Tongue (tissue), 3 donors: ENCODE measurements at places on chromosomes 16 and 17. TPM values are rescaled to one million over a fixed set of nuclear protein-coding genes. Genes with fewer than 3 reads are reported as not detected.

- DNase-seq: no peak
These were observed 6.5 kb downstream of the MARF1 start for GRCh38 chr16:15636392-15636873.

- no peak for DNase-seq
These were observed 6.8 kb downstream of the SLC13A2 start for GRCh38 chr17:28480278-28480677.

DNA sequence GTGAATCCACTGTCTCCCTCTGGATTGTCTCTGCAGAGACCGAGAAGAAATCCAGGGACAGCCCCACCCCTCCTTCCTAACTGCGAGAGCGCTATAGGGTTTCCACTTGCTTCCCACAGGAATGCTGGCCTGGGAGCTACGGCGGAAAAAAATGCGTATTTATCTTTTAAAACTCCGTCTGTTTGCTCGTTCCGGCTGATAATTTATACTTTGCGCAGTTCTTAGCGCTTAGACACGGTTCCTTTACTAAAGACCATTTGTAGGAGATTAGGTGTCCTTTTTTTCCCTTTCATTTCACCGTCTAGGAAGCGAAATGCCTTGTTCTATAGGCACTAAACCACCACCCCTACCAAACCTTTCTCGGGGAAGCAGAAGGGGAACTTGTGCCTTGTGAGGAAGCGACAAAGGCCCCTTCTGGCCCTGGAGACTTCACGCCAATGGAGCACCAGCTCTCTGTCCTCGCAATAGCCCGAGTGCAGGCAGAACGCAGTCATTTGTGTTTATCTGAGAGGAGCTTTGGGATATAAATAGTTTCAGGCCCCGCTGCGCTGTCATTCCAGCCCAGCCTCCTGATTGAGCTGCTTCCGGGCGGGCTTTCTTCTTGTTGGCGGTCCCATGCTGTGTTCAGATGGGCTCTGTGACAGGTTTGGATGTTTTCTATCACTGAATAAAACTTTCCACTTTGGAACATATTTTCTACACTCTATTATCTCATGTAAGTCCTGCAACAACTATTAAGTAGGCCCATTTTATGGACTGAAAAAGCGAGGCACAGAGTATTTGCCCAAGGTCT, 791 bp upstream of the SUPT4H1 start:
- peak; percentile 76 for DNase-seq

- DNase-seq: no peak
These were observed 94.5 kb downstream of the MARF1 start for GRCh38 chr16:15548482-15548891.

DNA sequence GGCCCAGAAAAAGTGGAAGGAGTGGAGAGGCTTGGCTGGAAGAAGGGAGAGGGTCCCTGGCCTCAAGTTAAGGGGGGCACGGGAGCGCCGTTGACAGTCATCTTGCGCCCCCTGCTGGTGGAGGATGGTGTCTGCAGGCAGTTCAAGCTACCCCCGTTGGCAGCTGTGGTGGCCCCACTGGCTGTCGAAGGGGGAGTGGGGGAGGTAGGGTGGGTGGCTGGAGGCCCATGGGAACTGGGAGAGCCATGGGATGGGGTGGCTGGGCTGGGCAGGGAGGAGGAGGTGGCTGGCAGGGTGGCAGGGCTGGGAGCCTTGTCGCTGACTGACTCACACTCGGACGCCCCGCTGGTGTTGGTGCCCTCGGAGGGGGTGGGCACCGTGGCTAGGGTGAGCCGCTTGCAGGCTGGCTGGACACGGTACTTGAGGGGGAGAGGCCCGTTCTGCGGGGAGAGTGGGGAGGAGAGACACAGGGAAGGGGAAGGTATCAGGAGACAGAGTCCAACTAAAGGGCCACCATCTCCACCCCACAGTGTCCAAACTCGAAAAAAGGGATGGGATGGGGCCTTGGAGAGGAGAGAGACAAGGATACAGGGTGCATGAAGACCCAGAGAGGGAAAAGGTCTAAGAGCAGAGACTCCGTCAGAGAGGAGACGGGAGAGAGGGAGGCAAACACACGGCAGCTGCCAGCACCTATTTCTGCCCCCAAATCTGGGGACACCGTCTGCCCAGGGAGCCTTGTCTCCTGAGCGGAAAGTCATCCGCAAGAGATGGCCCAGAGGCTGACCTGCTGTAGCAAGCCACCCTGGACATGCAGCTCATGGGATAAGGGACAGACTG, 5.2 kb downstream of the CISD3 start:
- peak; percentile 82 for DNase-seq

GRCh38 chr16:23754594-23755483, at the start of gene CHP2:
TSS of gene CHP2 (plus strand) at chr16:23755026. CDS start at chr16:23755050, 24 bp downstream.
- DNase-seq: peak; percentile 6

DNA sequence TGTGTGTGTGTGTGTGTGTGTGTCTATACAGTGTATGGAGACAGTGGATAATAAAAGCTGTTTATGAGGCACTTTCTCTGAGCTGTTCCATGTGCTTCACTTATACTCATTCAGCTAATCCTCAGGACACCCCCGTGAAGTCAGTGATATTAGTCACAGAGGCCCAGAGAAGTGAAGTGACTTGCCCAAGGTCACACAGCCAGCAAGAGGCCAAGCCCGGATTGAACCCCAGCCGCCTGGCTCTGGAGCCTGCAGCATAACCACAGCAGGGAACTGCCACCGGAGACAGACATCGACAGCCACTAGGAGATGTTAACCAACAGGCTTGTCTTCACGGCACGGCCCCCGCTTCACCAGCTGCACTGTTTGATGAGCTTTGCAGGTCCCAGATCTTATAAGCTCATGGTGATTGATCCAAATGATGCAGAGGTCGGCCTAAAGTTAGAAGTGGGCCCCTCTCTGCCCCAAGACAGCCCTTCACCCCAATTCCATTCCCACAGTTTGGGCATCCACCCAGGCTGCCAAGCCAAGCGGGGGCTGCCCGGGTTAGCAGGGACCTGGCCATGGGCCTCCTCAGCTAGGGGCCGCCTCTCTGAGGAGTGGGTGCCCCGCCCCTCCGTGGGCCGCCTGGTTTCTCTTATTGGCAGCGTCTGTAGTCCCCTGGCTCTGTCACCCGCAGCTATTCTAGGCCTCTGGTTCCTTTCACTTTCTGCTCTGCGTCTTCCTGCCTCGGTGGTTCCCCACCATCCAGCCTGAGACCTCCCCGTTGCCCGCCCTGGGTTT, 30.9 kb downstream of the SOCS1 start:
- DNase-seq: no peak

- DNase-seq: no peak
These were observed 57.3 kb downstream of the IGF2BP1 start for GRCh38 chr17:49054342-49055092.

DNA sequence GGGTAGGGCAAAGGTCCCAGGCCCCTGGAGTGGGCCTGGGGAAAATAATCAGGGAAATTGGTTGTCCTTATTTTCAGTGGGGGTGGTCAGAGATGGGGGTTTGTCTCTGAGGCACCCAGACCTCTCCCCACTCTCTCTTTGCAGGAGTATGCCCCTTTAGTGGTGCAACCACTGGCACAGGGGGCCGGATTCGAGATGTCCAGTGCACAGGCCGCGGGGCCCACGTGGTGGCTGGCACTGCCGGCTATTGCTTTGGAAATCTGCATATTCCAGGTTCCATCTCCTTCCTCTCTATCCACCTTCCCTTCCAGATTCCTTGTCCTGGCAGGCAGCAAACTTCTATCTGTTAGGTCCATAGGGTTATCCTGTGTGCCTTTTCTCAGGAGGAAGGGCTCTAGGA, 7.6 kb downstream of the PFAS start:
- DNase-seq: no peak

GRCh38 chr17:6047966-6048365, 22.2 kb upstream of the WSCD1 start:
- peak; percentile 78 for DNase-seq

GRCh38 chr16:19805459-19806162, 79.0 kb downstream of the GPRC5B start:
- no peak for DNase-seq

GRCh38 chr17:37276475-37276874, 99.3 kb upstream of the C17orf78 start:
- DNase-seq: no peak

GRCh38 chr17:60369727-60370126, 22.2 kb downstream of the USP32 start:
- no peak for DNase-seq

DNA sequence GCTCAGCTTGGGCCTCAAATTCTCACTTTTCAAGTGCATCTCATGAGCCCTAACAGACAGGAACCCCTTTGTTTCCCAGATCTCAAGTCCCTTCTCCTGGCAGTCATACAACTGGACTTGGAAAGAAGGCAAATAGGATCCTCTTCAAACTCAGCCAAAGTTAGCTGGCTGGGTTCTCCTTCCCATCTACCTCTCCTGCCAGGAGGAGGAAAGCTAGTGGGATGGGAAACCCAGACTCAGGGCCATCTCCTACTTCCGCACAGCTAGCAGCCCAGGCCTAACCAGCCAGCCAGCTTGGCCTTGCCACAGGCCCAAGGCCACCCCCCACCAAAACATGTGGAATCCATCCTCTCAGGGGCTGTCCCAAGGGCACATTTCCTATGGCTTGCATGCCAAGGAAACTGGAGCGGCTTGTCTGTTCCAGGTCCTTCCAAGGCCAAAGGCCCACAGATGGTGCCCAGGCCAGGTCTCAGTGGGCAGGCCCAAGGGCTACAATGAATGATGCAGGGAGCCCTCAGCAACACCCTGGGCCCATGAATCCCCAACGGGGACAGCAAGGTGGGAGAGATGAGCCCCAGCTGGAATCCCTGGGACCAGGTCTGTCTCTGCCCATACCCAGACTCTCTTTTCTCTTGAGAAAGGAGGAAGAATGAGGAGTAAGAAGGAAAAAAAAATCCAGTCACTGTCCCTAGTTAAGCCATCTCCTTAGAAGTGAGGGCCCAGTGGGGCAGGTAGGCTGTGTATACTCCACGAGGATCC, 1.7 kb downstream of the SMARCD2 start:
- DNase-seq: peak; percentile 45

DNA sequence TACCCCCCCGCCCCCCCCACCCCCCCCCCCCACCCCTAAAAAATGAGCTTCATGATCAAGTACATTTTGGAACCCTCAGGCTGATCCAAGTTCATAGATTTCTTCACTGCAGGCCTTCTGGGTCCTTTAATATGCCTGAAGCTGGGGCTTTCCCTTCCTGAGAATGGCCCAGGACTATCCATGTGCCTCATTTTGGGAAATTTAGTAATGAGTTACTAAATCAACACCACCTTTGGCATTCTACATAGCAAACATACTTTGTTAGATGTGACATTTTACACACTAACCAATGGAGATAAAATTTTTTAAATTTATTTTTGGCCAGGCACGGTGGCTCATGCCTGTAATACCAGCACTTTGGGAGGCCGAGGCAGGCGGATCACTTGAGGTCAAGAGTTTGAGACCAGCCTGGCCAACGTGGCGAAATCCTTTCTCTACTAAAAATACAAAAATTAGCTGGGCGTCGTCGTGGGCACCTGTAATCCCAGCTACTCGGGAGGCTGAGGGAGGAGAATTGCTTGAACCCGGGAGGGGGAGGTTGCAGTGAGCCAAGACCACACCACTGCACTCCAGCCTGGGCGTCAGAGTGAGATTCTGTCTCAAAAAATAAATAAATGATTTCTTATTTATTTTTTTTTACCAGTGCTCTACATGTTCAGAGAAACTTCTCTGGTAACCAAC, 14.0 kb downstream of the HERPUD1 start:
- DNase-seq: no peak

GRCh38 chr17:80691784-80692183, 147.1 kb downstream of the RPTOR start:
- DNase-seq: no peak

- DNase-seq: peak; percentile 27
These were observed 627 bp upstream of the TSPOAP1 start for GRCh38 chr17:58329035-58329809.

DNA sequence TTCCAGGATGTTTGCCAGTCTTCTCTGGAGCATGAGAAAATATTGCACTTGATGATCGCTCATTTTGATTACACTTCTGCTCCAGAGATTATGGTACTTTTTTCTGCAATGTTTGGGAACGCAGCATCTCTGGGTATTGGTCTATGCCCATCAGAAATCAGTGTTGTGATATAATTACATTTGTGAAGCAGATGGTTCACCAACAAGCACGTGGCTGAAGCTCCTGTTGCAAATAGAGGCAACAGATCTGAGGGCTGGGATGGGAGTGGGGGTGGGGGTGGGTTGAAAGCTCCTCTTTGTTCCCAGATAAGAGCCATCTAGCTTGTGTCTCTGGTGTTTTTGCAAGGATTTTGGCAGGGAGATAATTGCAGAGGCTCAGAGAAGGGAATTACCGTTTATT, 252.3 kb downstream of the SHISA9 start:
- DNase-seq: no peak

DNA sequence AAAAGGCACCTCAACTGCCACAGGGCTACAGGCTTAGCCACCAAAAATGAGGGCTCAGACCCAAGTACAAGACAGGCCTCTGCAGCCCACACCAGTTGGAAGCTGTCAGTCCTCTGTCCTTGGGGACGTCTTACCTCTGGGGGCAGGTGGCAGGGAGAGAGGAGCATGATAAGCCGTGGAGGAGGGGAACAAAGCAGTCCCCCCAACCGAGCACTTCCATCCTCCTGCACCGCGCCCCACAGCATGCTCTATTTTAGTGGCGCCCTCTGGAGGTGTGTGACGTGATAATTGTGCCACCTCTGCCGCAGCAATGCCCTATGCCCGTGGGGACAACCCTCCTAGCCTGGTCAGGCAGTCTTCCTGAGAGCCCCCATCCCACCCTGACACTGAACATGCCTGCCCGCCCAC, 13.6 kb downstream of the G6PC3 start:
- DNase-seq: no peak

- peak; percentile 45 for DNase-seq
These were observed 1.3 kb downstream of the GSPT1 start for GRCh38 chr16:11914210-11915113.

DNA sequence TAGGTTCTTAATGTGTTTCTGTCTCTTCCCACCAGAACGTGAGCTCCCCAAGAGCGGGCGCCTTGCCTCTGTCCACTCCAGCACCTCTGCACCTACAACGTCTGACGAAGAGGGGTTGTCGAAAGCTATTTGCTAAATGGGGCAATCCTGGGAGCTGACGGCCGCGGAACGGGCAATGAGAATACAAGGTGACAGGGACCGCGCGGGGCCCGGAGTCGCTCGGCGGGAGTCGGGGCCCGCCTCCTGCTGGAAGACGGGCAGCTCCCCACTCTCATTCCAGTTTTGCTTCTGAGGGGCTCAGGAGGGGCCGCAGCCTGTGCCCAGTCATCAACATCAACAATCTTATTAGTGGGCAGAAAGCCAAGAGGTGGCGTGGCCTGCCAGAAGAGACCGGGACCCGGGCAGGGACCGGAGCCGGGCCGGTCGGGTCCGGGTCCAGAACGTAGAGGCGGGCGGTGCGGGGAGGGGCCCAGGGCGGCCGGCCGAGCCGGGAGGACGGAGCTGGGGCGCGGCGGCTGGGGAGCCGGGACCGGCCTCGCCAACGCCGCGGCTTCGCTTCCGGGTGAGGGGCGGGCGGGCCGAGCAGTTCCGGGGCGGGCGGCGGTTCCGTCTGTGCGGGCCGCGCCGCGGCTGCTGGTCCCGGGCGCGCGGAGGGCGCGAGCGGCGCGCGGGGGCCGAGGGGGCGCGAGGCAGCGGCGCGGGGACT, at the start of gene MOSMO:
Gene MOSMO, plus strand, starts transcription at position 603 of the 706 bp plus-strand sequence. CDS start 191 bp downstream, outside the sequence.
- peak; percentile 78 for DNase-seq

The PRR11 gene
- 5.0 TPM for total RNA-seq

The OTOP2 gene
- total RNA-seq: not detected

The CCL18 gene
- not detected for total RNA-seq

The HES7 gene
- total RNA-seq: not detected

The GNGT2 gene
- 0.92 TPM for total RNA-seq

The SEPTIN12 gene
- not detected for total RNA-seq

The MYH13 gene
- total RNA-seq: 1.4 TPM
